ENCODE measurements at places on chromosomes 7 and 10. TPM values are rescaled to one million over a fixed set of nuclear protein-coding genes. Genes with fewer than 3 reads are reported as not detected.

DNA sequence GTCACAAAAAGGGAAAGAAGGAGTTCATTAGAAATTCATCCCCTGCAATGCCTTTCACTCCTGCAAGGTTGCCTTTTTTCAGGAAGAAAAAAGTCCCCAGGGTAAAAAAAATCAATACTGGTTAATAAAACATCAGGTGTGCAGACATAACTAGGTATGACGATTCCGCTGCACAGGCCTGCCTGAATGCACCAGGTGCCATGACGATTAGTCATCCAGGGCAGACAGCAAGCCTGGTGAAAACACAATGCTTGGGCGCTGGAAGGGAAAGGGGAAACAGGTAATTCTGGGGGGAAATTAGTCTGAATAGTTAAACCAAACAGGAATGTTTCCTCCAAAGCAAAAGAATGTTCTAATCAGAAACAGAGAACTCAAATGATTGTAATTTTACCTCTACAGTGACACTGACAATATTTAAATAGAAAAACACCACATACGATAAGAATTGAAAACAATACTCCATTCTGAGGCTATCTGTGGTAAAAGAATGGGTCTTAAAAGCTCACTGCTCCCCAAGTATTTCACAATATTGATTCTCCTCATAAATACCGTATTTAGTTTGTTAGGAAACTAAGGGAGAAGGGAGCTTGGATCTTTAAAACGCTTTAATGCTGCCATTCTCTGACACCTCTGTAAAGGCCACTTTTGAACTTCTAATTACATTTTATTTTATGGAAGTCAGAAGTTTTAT lies 45.2 kb downstream of the VPS41 start:
- no peak for DNase-seq

The IL15RA gene
- total RNA-seq = 25.1 TPM

GRCh38 chr7:79529214-79529880 lies 75.9 kb upstream of the MAGI2 start:
- no peak for DNase-seq

DNA sequence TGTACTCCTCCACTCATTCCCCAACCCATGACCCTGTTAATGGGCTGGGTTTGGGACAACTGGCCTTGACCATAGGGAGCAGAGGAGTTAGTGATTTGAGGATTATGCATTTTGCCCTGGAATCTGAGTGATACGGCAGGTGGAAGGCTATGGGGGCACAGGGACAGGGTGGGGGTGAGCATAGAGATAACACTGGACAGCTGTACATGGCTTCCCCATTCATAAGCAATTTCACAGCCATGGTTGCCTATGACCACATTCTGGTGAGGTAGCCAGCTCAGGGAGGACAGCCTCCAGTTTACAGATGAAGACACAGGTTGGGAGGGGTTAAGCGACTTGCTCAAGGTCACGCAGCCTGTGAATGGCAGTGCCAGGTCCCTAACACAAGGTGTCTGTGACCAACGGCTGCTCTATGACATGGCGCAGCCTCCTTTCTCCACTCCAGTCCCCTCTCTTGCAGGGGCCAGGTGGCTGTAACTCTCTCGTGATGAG lies 319.5 kb downstream of the PLXNA4 start:
- no peak for DNase-seq
